ENCODE measurements at places on chromosomes 5 and 9.

DNA sequence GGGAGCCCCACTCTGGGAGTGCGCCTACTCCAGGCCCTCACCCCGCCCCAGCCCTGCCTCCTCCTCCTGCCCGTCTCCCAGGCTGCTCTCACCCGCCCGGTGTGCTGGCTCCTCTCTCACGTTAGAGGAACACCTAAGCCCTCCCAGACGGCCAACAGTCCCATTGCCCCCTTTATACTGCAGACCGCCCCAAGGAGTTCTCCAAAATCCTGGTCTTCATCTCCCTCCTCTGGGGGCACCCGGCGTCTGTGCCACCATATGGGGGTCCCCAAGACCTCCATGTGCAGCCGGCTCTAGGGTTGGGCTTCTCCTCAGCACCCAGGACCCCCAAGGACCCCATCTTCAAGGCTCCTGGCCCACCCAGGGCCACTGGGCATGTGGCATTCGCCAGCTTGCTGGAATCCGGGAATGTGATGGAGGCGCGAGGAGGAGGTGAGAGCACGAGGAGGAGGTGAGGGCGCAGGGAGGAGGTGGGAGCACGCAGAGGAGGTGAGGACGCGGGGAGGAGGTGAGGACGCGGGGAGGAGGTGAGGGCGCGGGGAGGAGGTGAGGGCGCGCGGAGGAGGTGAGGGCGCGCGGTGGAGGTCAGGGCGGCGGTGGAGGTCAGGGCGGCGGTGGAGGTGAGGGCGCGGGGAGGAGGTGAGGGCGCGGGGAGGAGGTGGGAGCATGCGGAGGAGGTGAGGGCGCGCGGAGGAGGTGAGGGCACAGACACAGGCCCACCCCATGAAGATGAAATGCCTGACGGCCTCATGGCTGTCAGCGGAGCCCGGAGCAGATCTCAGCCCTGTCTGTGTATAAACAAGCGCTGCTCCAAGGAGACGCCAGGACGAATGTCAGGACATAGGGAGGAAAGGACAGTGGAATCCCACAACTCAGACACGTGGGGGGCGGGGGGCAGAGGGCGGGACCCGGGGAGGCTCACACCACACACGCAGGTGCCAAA lies 41.2 kb downstream of the EXD3 start:
- no peak for DNase-seq

DNA sequence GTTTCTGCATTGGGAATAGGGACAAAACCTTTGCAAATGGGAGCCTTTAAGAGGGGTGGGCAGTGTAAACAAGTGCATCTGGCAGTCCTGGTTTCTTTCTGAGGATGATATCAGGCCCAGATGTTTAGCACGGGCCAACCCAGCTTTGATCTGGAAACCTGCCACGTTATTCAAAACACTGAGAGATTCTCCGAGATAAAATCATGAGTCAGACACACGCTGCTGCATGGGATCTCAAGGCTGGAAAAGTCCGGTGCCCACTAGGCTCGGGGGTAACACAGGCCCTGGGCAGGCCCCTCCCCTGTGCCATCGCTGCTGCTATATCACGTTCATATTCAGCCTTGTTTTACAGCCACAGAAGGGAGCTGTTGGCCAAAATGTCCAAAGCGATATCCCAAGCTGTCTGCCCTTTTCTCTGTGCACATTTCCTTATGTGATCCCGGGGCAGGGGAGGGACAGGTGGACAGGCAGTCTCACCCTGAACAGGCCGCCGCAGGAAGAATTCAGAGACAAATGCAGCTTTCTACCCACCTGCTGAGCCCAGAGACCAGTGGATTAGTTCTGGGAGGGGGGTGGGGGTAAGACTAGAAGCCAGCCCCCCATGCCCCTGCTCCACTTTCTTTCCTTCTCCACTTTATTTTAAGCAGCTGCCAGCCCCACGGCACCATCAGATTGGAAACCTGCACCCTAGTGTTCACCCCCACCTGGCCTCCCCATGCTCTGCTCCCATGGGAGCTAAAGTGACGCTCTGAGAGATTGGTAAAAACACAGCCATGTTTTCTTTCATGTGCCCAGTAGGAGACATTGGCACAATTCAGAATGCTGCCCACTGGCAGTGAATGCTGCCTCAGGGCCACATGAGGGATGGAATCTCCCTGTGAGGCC lies 63.1 kb downstream of the TMOD1 start:
- DNase-seq, result peak; percentile 19

DNA sequence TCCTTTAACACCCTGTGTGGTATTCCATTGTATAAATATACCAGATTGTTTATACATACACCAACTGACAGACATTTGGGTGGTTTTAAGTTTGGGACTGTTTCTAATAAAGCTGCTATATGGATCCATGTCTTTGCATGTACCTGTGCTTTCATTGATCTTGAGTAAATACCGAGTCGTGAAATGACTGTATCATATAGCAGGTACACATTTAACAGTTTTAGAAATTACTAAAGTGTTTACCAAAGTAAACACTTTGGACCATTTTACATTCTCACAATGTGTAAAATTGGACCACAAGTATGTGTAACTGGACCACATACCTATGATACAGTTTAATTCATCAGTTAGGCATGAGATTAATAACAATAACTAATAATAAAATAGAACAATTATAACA lies 175.2 kb downstream of the FBXL17 start:
- no peak for DNase-seq

GRCh38 chr9:99057665-99058625 lies 47.0 kb upstream of the TGFBR1 start:
- DNase-seq, result peak; percentile 73

GRCh38 chr5:53924392-53924791 lies 364.0 kb downstream of the NDUFS4 start:
- DNase-seq, result no peak

GRCh38 chr5:107917983-107918382 lies 247.2 kb upstream of the EFNA5 start:
- DNase-seq, result no peak

- DNase-seq, result no peak
Measured at GRCh38 chr5:38483805-38484398, 72.5 kb downstream of the LIFR start.

GRCh38 chr9:11269036-11269435 lies 656.2 kb upstream of the PTPRD start:
- no peak for DNase-seq

GRCh38 chr9:113566016-113566711 lies 102.6 kb downstream of the RGS3 start:
- no peak for DNase-seq

- peak; percentile 31 for DNase-seq
Measured at GRCh38 chr5:55633574-55634208, 78.4 kb downstream of the SLC38A9 start.

- DNase-seq, result no peak
Measured at GRCh38 chr5:52731274-52732027, 56.3 kb upstream of the ITGA1 start.

GRCh38 chr5:139954022-139954421 lies 89.1 kb downstream of the NRG2 start:
- no peak for DNase-seq

DNA sequence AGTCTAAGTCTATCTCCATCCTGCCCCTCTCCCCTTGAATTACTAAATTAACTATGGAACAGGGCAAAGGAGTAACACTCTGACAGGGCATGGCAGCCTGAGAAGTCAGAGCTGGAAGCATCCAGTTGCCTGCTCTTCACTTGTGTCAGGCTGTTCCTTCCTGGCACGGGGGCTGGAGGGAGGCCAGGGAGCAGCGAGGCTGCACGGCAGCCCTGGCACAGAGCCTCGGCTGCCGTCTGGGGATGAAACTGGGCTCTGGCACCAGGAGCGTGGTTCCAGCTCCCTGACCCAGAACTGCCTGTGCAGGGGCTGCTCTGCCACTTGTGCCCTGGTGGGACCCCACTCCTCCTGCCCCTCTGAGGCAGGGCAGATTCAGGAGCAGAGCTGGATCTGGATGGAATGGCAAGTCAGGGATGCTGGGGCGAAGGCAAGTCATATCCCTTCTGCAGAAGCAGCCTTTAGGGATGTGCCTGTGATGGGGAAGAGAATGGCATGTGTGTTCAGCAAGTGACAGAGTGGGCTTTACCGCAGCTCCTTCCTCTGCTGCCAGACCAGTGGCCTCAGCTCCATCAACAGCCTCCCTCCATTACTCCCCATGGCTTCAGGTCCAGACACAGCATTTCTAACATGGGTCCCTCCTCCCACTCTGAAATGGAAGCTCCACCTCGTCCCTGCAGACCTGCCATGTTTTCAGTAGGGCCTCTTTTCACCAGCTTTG lies 42.2 kb upstream of the PDE8B start:
- no peak for DNase-seq

DNA sequence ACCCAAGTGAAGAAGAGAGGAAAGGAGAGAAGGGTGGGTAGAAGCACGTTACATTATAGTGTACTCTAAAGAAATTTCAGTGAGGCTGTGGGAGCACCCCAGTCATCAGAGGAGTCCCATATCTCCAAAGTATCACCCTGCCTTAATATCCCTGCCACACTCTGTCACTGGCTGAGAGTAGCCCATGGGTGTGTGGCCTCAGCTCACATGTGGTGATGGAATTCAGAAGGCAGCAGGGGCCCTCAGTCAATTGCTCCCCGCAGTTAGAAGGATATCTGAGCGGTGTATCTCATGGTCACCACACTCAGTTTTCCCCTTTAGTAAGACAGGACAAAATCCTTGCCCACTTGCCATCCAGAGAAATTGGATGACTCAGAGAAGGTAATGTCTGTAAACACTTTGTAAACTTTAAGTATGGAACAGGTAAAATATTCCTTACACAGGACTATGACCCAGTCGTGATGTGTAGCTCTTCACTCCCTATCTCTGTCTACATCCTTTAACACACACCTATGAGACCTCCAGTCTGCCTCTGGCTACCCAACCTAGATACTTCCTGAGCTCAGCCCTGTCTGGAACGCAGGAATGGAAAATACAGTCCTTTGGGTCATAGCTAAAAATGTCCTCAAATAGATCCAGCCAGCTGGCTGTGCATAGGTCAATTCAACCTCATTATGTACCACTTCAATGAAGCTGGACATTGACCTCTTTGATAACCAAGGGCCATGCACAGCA lies 24.3 kb upstream of the PLIN2 start:
- no peak for DNase-seq

- DNase-seq, result no peak
Measured at GRCh38 chr5:61860978-61861377, 445.0 kb upstream of the KIF2A start.

DNA sequence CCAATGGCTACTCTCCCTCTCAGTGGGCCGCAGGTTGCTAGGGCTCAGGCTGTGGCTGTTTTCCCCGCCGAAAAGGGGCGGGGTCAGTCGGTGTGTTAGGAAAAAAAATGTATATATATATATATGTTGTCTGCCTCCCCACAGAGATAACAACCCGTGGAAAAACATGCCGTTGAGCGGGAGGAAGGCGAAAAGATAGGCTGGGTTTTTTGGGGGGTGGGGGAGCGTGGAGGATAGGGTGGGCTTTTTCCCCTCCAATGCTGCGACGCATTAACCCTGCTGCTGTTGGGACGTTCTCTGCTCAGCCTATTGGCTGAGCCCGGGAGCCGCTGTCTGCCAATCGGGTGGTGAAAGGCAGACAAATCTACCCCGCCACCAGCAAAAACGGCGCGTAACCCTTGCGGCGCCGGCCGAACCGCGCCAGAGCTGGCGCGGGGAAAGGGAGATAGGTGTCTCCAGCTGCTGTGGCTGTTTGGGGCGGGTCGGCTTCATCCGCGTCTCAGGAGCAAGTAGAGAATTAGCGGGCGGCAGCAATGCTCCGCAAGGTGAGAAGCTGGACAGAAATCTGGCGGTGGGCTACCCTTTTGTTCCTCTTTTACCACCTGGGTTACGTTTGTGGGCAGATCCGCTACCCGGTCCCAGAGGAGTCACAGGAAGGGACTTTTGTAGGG lies at the start of gene PCDHGC4:
PCDHGC4 (plus strand) TSS at position 390 of the 671 bp plus-strand sequence; CDS start at position 534, 144 bp downstream.
- no peak for DNase-seq

GRCh38 chr5:15220642-15221173 lies 279.3 kb upstream of the FBXL7 start:
- no peak for DNase-seq

- DNase-seq, result peak; percentile 64
Measured at GRCh38 chr5:16542236-16542635, 74.6 kb downstream of the RETREG1 start.

GRCh38 chr9:109963079-109963478 lies 183.1 kb downstream of the PALM2AKAP2 start:
- DNase-seq, result no peak

DNA sequence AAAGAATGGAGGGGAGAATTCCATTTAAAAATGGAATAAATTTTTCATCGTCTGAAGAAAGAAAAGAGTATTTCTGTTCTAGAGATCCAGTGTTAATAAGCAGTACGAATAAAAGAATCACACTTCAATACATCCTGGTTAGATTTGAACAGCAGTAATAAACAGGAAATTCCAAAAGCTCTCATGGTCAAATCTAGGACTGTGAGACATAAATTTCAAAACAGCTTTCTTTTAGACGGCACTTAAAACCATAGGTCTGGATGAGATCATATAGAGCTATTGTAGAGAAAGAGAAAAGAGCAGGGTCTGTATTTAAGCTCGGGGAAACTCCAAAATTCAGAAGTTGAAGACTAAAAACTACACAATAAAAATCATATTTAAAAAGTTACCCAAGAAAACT lies 1006.9 kb upstream of the CTNND2 start:
- DNase-seq, result no peak

GRCh38 chr9:30504502-30504905 lies 1879.9 kb upstream of the ACO1 start:
- DNase-seq, result peak; percentile 16

DNA sequence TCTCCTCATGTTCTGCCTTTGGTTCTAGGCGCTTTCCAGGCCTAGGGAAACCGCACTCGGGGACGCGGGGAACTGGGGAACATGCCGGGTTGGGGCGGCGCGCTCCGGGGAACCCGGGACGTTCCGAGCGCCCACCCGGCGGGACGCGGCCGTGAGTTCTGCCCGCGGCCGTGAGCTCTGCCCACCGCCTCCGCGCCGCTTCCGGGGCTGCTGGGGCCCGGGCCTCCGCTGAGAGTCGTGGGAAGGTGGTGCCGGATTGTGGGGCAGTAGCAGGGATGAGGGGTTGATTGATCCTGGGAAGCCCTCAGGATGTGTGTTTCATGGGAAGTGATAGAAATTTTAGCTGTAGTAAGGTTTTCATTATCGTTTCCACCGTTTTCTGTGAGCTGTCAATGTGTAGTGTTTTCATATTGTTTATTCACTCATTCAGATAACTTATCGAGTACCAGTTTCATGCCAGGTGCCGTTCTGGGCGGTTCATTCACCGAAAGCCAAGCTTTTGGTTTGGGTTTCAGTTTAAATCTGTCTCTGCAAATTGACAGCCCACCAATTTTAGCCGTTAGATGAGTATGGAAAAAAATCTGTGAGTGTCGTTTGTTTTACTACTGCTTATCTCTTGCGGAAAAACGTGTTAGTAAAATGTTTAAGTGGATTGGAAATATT lies 657 bp downstream of the MTRR start:
- no peak for DNase-seq

DNA sequence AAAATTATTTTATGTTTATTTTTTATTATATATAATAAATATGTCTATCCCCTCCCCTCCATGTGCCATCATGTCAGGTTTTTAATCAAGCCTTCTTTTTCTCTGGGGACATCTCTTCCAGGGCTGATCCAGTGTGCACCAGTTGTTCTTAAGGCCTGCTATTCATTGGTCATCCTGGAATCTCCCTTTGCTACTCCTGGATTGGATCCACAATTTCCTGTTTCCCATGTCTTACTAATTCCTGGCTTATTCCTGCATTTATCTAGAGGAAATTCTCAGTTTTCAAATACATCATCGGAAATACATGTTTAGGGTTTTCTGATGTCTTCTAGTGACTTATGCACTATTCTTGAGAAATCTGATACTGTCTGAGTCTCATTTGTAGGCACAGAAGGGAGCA lies 56.8 kb downstream of the ANGPTL2 start:
- DNase-seq, result peak; percentile 81

All from bronchial epithelial cell (primary cell).